Psoas muscle (tissue), 8 donors: ENCODE measurements at places on chromosomes 16 and 17. TPM values are rescaled to one million over a fixed set of nuclear protein-coding genes. Genes with fewer than 3 reads are reported as not detected.

The PRR14 gene
- 26.4 TPM for total RNA-seq

The CFDP1 gene
- total RNA-seq, result 16.6 TPM

- DNase-seq, result no peak
Observed at GRCh38 chr17:78539781-78540180, 37.4 kb downstream of the DNAH17 start.

- no peak for DNase-seq
Observed at GRCh38 chr17:81126281-81127132, 38.8 kb upstream of the PVALEF start.

DNA sequence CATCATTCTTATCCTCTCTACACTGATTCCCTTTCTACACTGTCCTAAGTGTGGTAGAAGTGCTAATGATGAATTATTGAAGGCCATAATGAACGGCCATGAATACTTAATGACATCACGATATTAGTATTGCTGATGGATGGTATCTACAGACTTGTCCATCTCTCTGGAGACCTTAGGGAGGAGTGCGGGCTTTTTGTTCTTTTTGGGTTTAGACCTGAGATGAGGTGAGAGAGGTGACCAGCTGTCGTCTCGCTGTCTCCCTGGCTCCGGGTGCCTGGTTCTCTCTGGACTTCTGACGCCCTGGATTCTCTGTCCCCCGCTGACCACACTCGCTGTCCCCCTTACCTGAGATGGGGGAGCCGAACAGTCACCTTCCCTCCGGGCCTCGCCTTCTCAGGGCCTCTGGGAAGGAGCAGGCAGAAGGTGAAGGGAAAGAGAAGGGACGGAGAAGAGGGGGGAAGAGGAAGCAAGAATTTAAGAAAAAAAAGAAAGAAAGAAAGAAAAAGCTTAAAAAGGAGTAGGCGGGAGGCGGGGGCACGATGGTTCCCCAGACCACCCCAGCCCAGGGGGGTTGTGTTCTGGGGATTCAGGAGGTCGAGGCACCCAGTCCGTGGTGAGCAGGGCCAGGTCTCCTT lies 17.1 kb downstream of the SGCA start:
- peak; percentile 48 for DNase-seq

- no peak for DNase-seq
Observed at GRCh38 chr17:7081341-7082062, 1.5 kb upstream of the CLEC10A start.

DNA sequence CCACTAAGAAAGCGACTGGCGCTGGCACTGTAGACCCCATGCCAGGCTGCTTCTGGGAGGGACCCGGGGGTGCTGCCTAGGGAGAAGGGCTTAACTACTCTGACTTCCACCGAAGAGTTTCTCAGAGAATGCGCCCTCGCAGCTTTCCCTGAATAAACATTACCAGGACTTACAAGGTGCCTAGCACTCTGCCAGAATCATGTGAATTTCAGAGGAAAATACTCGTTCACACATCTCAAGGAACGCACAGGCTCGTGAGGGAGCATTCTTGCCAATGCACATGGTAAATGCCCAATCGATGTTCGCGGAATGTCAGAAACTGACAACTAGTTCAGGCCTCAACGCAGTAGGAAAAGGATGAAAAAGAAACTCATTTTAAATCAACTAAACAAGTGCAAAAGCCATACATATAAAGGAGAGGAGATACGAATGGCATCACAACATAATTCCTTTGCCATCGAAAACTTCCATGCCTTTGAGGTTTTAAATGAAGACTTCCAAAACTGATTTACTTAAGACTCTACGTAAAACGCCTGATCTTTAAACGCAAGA lies 999 bp downstream of the CMC2 start:
- no peak for DNase-seq

DNA sequence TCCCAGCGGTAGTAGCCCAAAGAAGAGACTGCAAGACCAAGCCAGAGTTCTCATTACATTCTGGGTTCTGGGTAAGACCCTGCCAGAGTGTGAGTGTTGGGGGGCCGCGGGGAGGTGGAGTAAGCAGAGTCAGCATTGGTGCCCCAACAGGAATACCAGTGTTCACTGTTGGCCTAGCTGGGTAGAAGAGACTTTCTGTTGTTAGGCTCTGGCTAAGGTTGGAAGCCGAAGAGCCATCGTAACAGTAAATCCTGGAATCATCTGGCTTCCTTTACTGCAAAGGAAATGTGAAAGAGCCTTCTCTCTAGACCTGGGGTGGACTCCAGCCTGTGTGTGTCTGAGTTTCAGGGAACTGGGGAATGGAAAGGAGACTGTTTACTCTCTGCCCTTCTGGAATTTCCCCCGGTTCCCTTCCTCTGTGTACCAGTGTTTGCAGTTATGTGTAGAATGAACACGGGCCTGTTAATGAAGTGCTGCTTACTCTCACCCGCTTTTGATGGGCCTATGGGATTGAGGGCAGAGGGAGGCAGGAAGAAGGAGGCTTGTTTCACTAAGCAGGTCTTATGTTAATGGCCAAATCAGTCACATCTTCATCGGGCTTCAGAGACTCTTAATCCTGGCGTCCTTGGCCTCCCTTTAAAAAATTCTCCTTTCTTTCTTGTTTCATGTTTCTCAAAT lies 68.5 kb downstream of the WWP2 start:
- no peak for DNase-seq

DNA sequence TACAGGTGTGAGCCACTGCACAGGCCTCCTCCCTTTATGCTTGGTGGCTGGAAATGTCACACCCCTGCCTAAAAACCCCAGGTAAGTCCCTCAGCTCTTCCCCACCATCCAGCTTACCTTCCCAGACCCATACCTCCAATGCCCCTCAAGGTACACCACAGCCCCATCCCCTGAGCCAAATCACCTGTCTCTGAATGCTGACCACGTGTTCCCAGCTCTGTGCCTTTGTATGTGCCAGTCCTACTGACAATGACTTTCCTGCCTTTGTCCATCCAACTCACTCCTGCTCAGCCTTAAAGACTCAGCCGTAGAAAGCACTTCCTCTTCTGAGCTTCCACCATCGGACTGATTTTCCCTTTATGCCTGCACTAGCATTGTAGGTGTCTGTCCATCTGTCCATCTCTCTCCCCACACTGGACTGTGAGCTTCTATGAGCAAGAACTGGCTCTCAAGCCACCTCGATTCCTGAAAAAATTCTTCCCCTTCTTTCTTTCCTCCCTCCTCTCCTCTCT lies 30.7 kb upstream of the GOSR2 start:
- DNase-seq, result no peak

DNA sequence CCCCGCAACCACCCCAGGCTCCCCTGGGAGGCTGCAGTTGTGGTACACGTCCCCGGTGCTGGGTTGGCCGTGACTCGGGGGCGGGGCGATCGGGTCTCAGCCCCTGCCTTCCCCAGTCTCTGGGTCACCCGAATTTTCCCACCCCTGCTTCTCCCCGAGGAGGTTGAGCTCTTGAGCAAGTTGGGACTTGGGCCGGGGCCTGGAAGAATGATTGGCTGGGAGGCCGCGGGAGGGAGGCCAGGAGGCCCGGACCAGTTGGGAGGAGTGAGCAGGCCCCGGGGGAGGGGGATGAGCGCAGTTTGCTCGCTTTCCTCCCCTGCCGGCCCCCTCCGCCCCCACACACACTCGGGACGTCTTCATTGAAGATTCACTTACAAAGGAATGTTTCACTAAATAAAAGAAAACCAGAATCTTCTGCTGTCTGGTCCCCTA lies 4.5 kb upstream of the HEXIM1 start:
- peak; percentile 94 for DNase-seq

- DNase-seq, result no peak
Observed at GRCh38 chr16:27822529-27822928, 241.0 kb downstream of the GSG1L start.

The OR3A3 gene
- not detected for total RNA-seq

- DNase-seq, result peak; percentile 74
Observed at GRCh38 chr16:88685156-88686061, 898 bp downstream of the SNAI3 start.

DNA sequence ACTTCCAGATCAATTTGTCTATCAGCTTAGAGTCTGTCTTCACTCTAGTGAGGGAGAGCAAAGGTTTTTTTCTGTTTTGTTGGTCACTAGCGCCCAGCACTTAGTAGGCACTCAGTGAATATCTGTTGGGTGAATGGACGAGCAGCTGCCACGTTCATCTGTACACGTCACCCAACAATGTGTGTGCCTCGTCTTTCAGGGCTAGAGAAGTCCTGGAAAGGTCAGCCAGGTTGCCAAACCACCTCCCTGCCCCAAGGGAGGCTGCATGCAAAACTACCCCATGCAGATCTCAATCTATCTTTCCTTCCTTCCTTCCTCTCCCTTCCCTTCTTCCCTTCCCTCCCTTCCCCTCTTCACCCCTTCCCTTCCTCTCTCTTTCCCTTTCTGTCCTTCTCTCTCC lies 340.9 kb downstream of the SOX9 start:
- no peak for DNase-seq

GRCh38 chr17:9928601-9929333 lies 23.7 kb upstream of the RCVRN start:
- DNase-seq, result no peak

DNA sequence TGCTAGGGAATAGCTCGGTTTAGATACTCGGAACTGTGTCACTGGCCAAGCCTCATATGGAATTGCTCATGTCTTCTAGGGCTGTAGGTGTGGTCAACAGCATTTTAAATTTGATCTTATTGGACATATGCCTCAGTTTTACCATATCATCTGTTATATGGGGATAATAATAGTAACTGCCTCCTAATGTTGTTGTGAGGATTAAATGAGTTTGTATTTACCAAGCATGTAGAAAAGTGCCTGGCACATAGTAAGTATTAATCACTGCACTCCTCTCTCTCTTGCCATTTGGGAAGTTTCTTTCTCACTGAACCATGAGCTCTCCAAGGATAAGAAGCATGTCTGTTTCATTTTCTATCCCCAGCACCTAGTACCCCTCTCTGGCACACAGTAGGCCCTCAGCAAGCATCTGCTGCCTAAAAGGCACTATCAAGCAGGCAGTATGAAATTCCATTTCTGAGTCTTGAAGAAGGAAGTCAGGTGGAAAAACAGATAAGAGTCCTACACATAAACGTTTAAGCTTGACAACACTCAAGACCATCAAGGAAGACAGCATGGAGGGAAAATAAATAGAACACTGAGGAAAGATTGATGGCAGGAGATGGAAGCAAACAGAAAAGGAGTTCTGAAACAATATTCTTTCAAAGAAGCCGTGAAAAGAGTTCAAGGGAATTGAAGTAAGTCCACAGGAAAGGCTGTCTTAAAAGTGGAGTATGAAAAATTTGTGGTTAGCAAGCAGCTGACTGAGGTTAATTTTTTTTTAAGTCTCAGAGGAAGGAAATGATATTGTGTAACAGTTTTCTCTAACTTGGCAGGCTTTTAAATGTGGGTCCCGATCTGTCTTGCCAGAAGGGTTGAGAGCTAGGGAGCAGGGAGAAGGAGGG lies 2.2 kb upstream of the ATP6V0A1 start:
- no peak for DNase-seq

DNA sequence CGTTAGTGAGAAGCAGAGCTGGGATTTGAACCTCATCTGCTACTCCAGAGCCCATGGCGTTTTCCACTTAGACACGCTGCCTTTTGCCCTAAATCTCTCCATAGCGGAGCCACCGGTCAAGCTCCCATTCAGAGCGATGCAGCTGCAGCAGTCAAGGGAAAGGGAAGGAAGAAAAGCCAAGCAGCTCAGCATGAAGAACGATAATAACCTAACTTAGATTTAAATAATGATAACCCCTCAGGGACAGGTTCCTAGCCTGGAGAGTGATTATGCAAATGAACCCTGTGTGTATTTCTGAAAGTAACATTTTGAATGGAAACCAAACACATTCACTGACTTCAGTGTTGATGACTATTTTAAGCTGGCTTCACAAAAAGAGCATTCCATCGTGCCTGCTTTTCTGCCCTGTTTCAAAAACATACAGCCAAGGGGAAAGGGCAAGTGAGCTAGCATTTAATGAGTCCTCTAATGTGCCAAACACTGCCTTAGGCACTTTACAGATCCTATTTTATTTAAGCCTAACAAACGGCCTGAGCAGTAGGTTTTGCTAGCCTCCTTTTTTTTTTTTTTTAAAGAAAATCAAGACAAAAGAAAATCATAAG lies 798.3 kb downstream of the CDH8 start:
- no peak for DNase-seq

DNA sequence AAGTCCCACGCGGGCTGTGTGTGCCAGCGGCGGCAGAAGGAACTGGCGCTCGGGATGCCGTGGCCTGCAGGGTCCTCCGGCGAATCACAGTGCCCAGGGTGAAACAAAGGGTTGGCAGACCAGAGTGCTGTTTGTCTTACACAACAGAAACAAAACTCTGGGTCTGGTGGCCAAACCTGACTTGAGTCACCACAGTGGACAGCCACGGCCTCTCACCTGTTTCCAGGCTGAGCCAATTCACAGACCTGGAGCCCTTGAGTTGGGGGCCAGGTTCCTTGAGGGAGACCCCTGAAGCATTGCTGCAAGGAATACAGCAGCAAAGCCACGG lies 2.1 kb upstream of the CHMP6 start:
- DNase-seq, result no peak

- DNase-seq, result no peak
Observed at GRCh38 chr17:47719411-47720152, 13.5 kb upstream of the TBX21 start.

The KRT33A gene
- not detected for total RNA-seq

The METTL9 gene
- total RNA-seq, result 55.0 TPM

GRCh38 chr16:27918755-27919154 lies 144.8 kb downstream of the GSG1L start:
- no peak for DNase-seq

The BOLA2B gene
- total RNA-seq, result 54.4 TPM

The SAMD14 gene
- total RNA-seq, result 2.7 TPM

GRCh38 chr17:7442142-7442541 lies 2.7 kb upstream of the CHRNB1 start:
- DNase-seq, result no peak

DNA sequence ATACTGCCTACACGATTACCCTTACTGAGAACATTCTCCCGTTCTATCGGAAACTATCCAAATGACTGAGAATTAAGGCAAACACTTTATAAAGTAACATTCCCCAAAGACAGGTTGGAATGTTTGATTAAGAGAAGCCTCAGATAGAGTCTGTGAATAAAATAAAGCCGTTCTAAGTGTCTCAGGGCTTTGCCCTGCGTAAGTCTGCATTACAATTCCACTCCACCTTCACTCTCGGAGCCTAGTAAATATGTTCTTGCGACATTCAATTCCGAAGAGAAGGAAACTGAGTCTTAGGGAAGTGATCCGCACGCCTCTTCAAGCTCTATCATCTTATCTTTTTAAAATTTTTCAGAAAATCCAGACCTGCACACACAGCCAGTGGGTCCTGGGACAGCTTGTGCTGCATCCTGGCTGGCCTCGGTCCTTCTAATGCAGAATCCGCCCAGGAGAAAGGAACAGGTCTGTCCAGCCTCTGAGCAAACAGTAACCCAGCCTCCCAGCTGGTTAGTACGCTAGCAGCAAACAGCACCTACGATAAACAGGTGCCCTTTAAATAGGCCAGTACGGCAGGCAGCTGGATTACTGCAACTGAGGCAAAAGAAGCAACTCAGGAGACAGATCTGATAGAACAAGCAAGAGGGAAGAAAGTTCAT lies 254.1 kb upstream of the IRX3 start:
- no peak for DNase-seq

The MT1M gene
- total RNA-seq, result 1.4 TPM

The TOM1L1 gene
- total RNA-seq, result 4.5 TPM
